ENCODE measurements at places on chromosomes 4 and X.

GRCh38 chr4:1775731-1776500 is 17.2 kb upstream of the FGFR3 start:
- no peak for DNase-seq

DNA sequence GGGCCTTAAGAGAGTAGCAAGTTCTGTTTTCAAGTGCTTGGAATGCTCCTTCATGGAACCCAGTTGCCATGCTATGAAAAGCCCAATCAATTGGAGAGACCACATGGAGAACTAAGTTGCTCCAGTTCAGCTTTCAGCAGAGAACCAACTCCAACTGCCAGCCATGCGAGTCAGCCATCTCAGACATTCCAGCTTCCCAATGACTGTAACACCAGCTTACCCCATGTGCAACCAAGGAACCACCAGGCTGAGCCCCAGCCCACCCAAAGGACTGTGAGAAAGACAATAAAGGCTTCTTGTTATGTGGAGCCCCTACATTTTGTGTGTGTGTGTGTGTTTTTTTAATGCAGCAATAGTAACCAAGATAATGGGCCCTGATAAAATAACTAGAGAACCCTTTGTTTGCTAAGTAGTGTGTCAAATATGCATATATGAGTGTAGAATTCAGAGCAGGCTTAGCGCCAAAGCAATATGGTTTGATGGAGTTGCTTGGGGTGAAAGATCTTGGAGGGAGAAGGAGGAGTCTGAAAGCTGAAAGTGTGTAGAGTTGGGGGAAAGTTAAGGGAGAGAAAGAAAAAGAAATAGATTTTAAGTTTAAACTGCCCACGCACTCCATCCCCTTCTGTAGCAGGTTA is 35.0 kb upstream of the CCKAR start:
- no peak for DNase-seq

DNA sequence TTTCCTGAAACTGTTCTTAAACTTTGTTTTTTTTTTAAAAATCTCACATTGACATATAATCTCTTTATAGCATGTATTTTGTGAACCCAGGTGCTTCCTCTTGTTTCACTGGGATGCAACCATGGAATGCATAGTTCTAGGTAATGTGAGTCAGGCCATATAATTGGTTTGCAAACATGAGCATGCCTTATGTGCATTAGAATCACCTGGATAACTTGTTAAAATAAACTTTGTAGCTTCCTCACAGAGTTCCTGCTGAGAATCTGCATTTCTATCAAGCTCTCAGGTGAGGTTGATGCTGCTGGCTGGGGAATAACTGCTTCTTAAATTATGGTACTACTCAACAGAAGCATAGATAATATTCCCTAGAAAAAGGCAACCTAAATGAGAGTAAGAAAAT is 940.3 kb upstream of the LCORL start:
- DNase-seq: no peak

DNA sequence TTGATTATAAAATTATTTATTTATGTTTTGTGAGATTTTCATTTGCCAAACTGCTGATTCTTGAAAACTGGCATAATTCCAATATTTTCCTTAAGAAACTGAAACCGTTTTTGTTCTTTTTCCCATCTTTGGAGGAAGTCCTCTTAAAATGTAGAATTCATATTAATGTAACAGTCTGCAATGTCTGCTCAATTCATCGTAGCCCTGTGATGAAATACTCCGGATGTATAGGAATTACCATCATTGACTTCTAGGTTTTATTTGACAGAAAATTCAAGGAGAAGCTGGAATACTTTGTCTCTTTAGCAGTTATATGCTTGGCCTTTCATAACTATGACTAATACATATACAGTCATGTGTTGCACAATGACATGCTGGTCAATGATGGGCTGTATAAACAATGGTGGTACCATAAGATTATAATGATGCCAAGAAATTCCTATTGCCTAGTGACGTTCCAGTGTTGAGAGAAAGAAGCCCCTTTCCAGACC is 185.0 kb upstream of the GPRIN3 start:
- DNase-seq: no peak

- no peak for DNase-seq
Measured at GRCh38 chr4:101307899-101308298, 39.4 kb downstream of the PPP3CA start.

GRCh38 chr4:1309261-1310010 is 19.7 kb downstream of the MAEA start:
- peak; percentile 33 for DNase-seq

- DNase-seq: no peak
Measured at GRCh38 chr4:121978172-121978516, 26.3 kb upstream of the TRPC3 start.

GRCh38 chrX:136907621-136908020 is 27.1 kb upstream of the RBMX start:
- DNase-seq: no peak

DNA sequence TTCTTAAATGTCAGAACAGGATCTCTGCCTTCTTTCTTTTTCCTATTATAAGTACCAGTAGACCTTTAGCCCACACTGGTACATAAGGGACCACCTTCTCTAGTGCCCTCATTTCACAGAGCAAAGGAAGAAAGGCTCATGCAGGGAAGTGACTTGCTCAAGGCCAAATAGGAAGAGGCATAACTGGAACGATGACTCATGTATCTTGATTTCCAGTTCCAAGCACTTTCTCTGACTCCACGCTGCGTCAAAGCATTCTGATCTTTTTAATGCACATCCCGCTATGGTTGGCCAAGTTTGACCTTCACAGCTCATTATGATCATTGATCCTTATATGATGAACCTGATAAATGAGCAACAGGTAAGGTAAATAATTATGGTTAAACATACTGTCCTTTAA is 542.0 kb downstream of the GBA3 start:
- DNase-seq: no peak

DNA sequence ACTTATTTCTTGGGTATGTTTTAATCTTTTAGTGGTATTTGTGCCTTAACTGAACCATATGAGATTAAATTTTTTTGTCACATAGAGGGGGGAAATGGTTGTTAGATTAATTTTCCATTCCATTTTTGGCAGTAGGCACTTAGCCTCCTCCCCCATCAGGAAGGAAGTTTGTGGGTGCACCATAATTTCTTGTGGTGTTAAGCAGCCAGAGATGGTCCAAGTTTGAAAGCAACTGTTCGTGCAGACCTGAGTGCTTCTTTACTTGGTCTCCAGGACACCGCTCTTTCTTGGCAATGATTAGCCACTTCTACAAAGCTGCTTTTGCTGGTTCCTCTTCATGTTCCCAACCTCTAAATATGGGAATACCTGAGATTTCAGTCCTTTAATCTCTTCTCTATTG is 92.7 kb upstream of the RPL34 start:
- DNase-seq: no peak

GRCh38 chr4:23769406-23769805 is 120.4 kb downstream of the PPARGC1A start:
- DNase-seq: no peak

- DNase-seq: no peak
Measured at GRCh38 chrX:74272230-74272629, 31.8 kb upstream of the ZCCHC13 start.

- no peak for DNase-seq
Measured at GRCh38 chr4:9599266-9599665, 155.1 kb downstream of the DEFB131A start.

GRCh38 chr4:74237425-74237966 is 70.8 kb upstream of the EPGN start:
- DNase-seq: no peak

GRCh38 chr4:34932591-34932990 is 1311.7 kb downstream of the ARAP2 start:
- no peak for DNase-seq

- DNase-seq: no peak
Measured at GRCh38 chrX:17692709-17693346, 44.5 kb upstream of the SCML1 start.

- no peak for DNase-seq
Measured at GRCh38 chrX:96453139-96453538, 231.5 kb upstream of the DIAPH2 start.

GRCh38 chrX:149870840-149871239 is 10.1 kb upstream of the MAGEA8 start:
- no peak for DNase-seq

DNA sequence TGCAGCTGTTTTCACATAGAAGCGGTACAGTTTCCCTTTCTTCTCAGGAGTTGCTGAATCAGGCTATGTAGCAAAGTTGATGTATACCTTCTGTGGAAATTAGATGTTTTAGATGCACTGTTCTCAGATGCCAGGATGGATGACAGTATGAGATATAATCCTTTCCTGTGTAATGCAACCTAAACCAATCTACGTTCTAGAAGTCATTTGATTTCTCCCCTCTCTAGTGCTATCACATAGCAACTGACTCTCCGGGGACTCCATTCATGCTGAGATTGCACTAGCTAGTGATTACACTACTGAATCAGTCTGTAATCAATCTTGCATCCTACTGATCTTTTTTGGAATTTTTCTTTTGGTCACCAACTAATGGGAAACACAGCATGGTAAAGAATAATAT is 1881.7 kb downstream of the PCDH7 start:
- DNase-seq: no peak

DNA sequence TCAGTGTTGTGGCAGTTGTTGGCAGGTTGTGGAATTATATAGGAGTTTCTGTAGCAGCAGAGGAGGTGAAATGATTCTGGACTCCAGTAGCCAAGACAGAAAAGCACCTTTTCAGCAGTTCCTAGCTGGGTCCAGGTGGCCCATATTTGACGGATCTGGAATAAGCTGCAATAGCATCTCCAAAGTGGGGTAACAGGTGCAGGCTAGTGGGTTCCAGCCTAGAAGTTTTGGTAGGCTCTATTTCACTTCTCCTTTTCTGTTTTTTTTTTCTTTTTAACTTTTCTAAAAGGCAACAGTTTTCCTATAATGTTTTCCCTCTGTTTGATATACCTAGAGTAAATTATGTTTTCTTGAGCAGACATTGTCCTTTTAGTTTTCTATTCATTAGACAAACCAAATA is 392.5 kb downstream of the C4orf33 start:
- no peak for DNase-seq

DNA sequence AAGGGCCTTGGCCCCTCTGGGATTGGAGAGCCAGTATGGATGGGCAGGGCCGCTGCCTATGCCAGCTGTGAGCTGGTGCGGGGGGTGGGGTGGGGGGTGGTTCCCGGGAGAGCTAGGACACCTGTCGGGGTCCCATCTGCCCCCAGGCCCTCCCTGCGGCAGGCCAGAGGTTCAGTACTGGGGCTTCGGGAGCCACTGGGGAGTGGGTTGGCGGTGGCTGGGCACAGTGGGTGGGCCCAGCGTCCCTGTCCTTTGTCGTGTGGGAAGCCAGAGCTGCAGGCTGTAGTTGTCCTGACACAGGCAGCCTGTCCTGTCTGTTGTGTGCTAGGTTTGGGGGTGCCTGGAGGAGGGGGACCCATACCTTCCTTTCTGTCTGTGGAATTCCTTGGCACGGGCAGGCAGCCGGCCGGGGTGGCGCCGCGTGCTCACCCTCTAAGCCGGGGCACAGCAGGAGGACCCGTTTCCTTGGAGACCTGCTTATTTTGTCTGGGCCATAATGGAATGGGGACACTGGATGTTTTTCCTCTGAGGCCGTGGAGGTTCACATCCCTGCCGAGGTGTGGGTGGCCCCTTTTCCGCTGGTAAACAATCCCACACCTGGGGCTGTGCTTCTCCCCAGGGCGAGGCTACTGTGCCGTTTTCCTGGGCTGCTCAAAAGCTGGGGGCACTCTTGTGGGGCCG is 14.8 kb downstream of the DOK7 start:
- no peak for DNase-seq

- no peak for DNase-seq
Measured at GRCh38 chr4:183424109-183424744, 20.2 kb upstream of the CDKN2AIP start.

GRCh38 chr4:68038272-68038671 is 75.0 kb upstream of the TMPRSS11A start:
- no peak for DNase-seq

GRCh38 chr4:153669838-153670237 is 14.2 kb upstream of the TLR2 start:
- DNase-seq: no peak

DNA sequence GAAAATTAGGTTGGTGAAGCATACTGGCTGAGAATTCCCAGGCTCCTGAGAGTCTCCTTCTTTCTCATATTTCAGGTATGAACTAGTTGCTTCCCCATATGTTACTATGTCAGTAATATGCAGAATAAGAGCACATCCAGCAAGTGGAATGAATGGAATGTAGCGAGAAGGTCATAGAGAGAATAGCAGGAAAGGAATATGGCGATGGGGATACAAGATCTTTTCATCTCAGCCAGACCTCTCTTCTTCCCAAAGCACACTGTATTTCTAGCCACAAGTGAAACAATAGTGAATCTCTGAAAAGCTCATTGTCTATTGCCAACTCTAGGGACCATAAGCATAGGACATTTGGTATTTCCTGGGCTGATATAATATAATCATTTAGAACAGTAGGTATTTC is 54.6 kb upstream of the MMAA start:
- DNase-seq: no peak

GRCh38 chr4:42453612-42454011 is 56.3 kb downstream of the SHISA3 start:
- DNase-seq: no peak

DNA sequence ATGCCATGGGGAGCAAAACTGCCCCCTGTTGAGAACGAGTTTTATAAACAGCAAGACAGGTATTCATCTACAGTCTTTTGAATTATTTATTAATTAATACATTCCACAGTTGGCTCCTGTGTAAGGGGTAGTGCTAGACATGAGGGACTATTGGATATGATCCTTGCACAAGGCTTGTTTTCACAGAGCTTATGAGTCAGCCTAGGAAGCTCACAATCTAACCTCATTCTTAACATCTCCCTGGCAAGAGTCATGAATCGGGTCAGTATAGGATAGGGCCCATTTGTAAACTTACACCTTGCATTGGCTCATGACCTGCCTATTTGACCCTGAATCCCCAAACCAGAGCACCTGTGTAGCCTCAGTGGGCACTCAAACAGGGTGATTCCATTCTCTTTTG is 209.1 kb upstream of the HCCS start:
- DNase-seq: no peak

Measured in activated CD8-positive, alpha-beta memory T cell treated with anti-CD3 and anti-CD28 coated beads for 1 hour (primary cell).